ENCODE measurements at places on chromosomes 6 and 20.

DNA sequence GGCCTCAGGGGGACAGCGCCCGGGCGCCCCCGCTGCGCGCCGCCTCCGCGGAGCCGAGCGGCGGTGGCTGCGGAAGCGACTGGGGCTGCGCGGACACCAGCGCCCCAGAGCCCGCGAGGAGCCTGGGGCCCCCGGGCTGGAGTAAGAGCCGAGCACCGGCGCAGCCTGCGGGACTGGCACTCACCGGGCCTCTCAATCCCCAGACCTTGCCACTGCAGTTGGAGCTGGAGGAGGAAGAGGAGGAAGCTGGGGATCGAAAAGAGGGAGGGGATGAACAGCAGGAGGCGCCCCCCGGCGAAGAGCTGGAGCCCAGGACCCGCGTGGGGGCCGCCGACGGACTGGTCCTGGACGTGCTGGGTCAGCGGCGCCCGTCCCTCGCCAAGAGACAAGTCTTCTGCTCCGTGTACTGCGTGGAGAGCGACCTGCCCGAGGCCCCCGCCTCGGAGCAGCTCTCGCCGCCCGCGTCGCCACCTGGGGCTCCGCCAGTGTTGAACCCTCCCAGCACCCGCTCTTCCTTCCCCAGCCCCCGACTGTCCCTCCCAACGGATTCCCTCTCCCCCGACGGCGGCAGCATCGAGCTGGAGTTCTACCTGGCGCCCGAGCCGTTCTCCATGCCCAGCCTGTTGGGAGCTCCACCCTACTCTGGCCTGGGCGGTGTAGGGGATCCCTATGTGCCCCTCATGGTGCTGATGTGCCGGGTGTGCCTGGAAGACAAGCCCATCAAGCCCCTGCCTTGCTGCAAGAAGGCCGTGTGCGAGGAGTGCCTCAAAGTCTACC lies 590 bp downstream of the RNF217 start:
- DNase-seq = peak; percentile 34

DNA sequence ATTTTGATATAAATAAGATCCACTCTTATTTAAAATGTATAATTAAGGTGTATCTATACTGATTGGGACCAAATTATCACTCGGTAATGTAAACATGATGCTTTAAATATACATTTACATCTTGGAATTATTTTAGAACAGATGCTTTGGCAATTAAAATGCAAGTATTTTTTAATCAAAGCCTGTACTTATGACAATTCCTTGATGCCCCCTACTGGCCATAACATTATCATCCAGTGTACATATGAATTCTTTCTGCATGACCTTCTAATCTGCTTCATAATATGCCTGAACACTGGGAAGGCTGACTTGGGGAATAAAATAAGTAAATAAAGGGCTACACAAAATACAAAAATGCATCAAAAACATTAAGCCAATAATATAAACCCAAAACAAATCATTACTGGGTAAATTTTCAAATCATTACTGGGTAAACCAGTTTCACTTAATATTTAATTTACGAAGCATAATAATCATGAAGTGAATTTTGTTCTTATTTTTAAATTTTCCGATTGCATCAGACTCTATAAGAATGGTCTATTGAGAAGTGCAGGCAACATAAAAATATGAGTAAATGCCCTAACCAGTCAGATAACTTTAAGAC lies 65.1 kb downstream of the CGA start:
- DNase-seq = peak; percentile 5

DNA sequence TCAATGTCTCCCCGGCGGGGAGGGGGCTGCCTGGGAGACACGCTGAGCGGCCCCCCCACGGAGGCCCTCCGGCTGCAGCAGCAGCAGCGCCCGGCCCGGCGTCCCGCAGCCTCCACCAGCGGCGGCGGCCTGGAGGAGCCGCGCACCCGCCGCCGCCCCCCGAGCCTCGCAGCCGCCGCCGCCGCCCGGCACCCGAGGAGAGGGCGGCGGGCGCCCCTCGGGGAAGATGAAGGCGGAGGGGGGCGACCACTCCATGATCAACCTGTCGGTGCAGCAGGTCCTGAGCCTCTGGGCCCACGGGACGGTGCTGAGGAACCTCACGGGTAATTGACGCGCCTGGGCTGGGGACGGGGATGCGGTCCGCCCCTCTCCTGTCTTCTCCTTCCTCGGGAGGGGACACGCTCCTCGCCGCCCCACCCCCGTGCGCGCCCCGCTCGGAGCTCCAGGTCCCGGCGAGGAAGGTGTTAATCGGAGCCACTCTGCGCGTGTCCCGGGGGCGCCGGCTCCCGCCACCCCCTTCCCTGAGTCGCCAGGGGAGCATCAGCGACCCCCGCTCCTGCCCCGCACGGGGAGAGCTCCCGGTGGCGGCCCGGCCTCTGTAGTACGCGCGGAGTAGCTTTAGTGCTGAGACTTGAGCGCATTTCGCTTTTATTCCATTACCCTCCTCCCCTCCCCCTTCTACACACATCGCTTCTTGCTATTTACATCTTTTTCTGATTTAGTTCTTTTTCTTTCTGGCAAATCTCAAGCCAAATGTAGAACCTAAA lies 686 bp downstream of the TMEM170B start:
- DNase-seq = peak; percentile 22

- no peak for DNase-seq
These were observed 2.6 kb upstream of the ABT1 start for GRCh38 chr6:26594131-26594498.

DNA sequence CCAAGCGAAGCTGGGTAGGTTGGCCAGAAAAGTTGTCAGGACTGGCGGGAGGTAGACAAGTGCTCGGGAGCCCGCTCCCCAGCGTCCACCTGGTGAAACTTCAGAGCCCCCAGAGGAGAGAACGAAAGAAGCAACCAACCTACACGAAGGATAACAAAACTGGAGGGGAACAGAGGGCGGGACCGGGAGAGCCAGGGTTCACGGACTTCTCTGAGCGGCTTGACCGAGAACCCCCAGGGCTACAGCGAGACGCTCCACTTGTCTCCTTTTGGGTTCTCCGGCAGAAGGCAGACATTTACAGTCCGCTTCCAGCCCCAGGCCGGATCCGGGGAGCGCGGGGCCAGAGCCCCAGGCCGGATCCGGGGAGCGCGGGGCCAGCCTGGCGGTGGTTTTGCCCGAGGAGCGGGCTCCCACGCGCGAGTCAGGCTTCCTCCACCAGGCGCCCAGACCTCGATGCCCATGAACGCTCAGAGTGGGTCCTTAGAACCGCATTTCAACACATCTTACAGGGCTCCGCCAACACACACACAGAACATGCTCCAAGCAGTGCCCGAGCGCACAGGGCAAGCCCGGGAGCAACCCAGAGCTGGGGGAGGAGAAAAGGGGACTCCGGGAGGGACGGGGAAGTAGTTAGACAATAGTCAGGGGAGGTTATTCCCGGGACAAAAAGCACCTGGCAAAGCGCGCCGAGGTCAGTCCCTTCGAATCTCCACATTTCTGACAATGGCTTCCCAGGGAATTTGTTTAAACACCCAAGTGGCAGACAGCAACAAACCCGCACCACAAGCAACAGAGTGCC lies 1.1 kb downstream of the PTPRK start:
- DNase-seq = peak; percentile 53

- DNase-seq = no peak
These were observed 361.1 kb downstream of the NRN1 start for GRCh38 chr6:5645328-5646290.

- DNase-seq = no peak
These were observed 74.2 kb upstream of the PHIP start for GRCh38 chr6:79152269-79152737.

- DNase-seq = no peak
These were observed 2.0 kb upstream of the SMOC2 start for GRCh38 chr6:168438783-168439520.

GRCh38 chr6:158999154-158999665 lies 792 bp downstream of the RSPH3 start:
- no peak for DNase-seq

DNA sequence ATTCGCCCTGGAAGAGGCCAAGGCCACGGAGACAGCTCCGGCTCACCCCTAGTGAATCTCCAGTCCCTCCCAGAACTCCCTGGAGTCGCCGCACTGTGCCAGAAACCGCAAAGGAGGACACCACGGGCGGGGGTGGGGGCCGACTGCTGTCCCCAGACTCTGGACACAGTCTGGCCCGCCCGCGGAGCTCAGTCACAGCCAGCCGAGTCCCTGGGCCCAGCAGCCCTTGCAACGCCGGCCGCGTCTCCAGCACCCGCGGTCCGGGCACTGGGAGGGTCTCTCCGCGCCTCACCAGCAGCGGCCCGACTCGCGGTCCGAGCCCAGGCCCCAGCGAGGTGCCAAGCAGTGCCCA lies 518 bp downstream of the PEX6 start:
- no peak for DNase-seq

DNA sequence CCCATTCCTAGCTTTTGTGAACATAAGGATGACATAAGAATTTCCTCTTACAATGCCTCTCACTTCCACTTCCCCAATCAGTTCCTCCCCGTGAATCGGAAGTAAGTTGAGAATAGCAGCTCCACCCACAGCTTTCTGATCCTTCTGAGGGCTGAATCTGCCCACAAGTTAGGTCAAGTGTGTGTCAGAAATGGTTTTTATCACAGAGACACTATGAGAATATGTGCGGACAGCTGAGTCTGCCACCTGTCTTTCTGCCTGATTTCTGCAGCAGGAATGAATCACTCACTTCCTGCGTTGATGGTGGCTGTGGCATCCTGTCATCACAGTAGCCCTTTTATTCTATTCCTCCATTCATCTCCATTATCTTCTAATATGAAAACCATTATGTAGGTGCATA lies 70.2 kb downstream of the RIN2 start:
- DNase-seq = no peak

- DNase-seq = no peak
These were observed 7.4 kb downstream of the PSMG4 start for GRCh38 chr6:3266170-3266569.

- no peak for DNase-seq
These were observed 64.9 kb downstream of the SYCP2L start for GRCh38 chr6:10951675-10952282.

- no peak for DNase-seq
These were observed 258.1 kb downstream of the UTRN start for GRCh38 chr6:144543006-144543871.

- DNase-seq = peak; percentile 35
These were observed at the start of gene ULBP3 for GRCh38 chr6:150068720-150069648. ULBP3 (minus strand) TSS chr6:150069121; CDS start chr6:150069066, 55 bp downstream.

DNA sequence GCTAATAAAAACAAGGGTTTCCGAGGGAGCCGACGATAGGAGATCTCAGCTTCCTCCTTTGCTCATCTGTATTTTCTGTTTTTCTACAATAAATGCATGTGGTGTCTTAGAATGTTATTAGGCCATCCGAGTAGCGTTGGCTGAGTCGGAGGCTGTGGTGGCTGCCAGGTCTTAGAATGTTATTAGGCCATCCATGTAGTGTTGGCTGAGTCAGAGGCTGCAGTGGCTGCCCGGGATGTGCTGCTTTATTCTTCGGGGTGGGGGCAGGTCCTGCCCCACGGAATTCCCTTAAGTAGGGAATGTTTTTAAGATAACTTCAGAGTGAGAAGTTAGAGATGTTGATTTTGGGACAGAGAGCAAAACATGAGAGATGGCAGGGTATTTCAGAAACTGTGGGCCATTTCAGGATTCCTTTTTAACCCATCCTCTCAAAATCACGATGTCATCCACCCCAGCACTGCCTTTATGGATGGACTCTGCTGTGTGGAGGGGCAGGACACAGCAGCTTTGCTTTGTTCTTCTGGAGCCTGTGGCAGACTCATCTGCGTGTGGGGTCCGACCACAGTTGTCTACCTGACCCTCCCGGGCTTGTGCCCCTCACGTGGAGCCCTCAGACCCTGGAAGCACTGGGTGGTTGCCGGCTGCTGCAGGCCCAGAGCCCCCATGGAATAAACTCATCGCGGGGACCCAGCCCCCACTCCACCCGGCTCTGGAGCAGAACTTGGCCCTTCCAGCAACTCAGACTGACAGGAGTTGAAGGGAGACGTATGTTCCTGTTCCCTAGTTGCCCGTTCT lies 20.4 kb downstream of the OSBPL2 start:
- DNase-seq = no peak

- no peak for DNase-seq
These were observed 136.3 kb downstream of the TFAP2C start for GRCh38 chr20:56765172-56766073.

GRCh38 chr6:163427498-163428254 lies 13.2 kb downstream of the QKI start:
- peak; percentile 36 for DNase-seq

DNA sequence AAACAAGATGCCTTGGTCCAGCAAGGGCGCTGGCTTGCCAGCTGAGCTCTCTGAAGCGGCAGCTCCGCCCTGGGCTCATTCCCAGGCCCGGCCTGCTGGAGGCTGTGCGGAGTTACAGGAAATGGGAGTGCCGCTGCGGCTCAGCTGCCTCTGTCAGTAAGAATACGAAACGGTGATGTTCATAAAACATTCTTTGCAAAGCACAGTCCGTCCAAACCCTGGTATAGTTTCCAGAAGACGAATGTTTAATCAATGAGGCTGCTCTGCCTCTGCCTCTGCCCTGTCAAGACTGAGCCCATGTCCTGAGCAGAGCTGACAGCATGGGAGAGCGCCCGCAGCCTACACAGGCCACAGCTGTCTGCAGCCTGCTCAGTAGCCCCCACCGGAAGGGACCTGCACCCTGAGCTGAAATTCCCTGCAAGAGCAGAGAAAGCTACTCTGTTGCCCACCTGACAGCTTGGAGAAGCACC lies 153.3 kb upstream of the SNX9 start:
- peak; percentile 60 for DNase-seq

GRCh38 chr20:20547221-20547875 lies 165.1 kb downstream of the RALGAPA2 start:
- no peak for DNase-seq

- DNase-seq = no peak
These were observed 811.2 kb downstream of the MAFB start for GRCh38 chr20:39877788-39878187.

GRCh38 chr6:8686077-8686476 lies 250.7 kb upstream of the SLC35B3 start:
- DNase-seq = no peak

DNA sequence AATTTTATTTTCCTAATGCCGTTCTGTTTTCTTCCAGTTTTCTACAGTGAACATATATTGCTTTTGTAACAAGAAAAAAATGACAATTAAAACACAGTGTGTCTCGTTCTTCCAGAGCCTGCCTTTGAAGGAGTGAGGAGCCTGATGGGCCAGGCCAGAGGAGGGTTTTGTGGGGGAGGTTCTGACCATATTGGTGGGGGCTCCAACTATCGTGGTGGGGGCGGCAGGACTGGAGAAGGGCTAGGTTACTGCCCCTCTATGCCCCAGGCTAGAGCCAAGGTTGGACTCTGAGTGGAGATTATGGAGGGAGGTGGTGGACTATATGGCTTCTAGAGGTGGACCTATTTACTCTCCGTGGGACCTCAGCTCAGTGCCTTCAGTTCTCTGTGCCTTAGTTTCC lies 24.0 kb downstream of the DLGAP4 start:
- DNase-seq = no peak

- no peak for DNase-seq
These were observed 85.8 kb upstream of the TIAM2 start for GRCh38 chr6:154909311-154909710.

- no peak for DNase-seq
These were observed 28.7 kb downstream of the SIRPD start for GRCh38 chr20:1528811-1529210.

GRCh38 chr6:64672131-64672530 lies 1034.9 kb downstream of the EYS start:
- DNase-seq = peak; percentile 1

GRCh38 chr6:79225717-79226599 lies 8.5 kb downstream of the HMGN3 start:
- no peak for DNase-seq

GRCh38 chr20:61135266-61135665 lies 116.8 kb upstream of the CDH4 start:
- no peak for DNase-seq

All from hippocampal formation (tissue), 2 donors.